AG04450 (cell line): ENCODE measurements at places on chromosomes 16 and 17.

- no peak for DNase-seq
Measured at GRCh38 chr17:13986855-13987254, 82.4 kb upstream of the COX10 start.

- no peak for DNase-seq
Measured at GRCh38 chr16:89764711-89765201, 43.4 kb downstream of the ZNF276 start.

- DNase-seq, result no peak
Measured at GRCh38 chr17:82301916-82302567, 15.4 kb downstream of the CD7 start.

DNA sequence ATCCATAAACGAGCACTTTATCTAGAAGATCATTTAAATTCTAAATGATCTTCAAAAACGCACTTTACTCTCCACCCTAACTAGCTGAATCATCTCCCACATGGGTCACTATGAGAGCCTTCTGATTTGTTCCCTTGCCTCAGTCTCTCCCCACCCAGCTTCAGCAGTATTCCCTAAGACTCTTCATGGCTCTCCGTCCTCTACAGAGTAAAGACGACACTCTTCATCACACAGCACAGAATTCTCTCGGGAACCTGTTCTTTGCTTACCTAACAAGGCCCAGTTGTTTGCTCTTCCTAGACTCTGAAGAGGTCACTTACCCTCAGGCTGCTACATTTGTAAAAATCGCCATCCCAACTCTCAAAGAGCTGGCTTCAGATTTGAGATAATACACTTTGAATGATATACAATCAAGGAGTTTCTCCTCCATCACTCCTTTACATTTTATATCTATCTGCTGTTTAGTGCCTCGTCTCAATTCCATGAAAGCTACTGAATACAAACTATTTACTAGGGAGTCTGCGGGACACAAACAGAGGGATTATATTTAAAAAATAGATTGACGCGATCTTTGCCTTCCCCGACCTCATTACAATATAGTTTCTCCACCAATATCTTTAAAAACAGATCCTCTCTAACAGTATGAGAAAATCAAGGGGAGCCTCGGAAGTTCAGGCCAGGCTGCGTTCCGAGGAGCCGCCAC is 511 bp upstream of the LIG3 start:
- no peak for DNase-seq

DNA sequence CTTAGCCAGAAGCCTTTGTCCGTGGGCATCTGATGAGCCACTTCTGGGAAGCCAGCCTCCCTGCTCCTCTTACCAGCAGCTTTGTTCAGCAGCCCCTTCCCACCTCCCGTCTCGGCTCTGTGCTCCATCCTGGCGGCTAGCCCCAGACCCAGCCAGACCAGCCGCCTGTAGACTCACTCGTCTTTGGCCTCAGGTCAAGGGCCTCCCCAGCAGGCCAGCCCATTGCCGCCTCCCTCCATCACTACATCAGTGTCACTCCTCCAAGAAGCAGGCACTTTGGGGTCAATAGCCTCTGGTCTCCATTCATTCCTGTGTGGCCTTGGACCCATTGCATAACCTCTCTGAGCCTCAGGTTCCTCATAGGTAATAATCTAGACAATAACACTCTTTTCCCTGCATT is 20.9 kb upstream of the CRHR1 start:
- DNase-seq, result no peak
